ENCODE measurements at places on chromosomes 6 and 20.
A peak's percentile ranks its signal among the peaks of the same experiment; 100 is the strongest.

GRCh38 chr20:57283860-57284259 is 17.4 kb upstream of the BMP7 start:
- no peak for DNase-seq

DNA sequence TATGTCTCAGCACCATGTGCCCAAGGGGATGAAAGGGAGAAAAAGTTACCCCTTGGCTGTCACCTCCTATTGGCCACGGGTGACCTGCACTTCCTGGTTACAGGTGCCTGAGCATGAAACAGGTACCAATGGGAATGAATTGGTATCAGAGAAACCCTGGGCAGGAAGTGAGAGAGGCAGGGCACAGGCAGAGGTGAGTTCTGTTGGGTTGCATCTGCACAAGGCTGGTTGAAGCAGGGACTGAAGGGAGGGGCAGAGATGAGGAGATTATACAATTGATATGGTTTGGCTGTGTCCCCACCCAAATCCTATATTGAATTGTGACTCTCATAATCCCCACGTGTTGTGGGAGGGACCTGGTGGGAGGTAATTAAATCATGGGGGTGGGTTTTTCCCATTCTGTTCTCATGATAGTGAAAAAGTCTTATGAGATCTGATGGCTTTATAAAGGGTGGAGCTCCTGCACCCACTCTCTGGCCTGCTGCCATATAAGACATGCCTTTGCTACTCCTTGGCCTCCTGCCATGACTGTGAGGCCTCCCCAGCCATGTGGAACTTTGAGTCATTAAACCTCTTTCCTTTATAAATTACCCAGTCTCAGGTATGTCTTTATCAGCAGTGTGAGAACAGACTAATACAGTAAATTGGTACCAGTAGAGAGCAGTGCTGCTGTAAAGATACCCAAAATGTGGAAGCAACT is 291.8 kb downstream of the LRFN2 start:
- no peak for DNase-seq

DNA sequence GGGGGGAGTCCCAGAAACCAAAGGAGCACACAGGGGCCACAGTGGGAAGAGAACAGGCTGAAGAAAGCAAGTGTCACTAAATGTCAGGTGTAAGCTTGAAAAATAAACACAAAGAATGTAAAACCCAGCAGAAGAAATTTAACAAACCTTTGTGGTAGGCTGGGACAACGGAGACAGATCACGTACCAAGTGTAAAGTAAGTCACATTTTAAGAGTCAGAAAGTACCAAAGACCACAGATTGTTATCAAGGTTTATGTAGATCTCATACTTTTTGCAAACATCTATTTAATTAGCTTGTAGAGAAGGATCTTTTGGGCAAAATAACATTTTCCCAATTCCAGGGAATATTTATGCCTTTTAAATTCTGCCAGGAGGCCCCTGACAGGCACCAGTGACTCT is 1.6 kb downstream of the CLIC5 start:
- no peak for DNase-seq

- DNase-seq = peak; percentile 58
Measured at GRCh38 chr6:151445482-151445881, 6.4 kb downstream of the RMND1 start.

DNA sequence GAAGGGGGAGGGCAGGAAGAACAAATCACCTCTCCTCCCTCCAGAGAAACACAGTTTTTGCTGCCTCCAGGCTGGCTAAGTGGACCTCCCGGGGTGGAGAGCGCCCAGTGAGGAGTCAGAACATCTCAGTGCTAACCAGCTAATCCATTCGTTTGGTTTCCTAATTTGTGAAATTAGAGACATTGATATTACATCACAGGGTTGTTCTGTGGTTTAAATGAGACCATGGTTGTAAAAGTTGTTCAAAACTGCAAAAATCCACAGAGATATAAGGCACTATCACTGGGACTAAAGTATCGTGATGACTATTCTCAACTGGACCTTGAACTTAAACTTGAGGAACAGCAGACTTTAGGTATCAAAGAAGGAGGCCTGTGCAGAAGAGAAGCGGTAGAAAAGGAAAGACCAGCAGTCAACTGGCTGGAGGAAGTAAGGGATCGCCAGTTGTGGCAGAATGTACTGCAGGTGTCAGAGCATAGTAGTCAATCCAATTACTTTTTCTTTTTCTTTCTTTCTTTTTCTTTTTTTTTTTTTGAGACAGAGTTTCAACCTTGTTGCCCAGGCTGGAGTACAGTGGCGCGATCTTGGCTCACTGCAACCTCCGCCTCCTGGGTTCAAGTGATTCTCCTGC is 33.9 kb downstream of the RIPOR2 start:
- DNase-seq = no peak

GRCh38 chr6:79115553-79116182 is 37.6 kb upstream of the PHIP start:
- no peak for DNase-seq

DNA sequence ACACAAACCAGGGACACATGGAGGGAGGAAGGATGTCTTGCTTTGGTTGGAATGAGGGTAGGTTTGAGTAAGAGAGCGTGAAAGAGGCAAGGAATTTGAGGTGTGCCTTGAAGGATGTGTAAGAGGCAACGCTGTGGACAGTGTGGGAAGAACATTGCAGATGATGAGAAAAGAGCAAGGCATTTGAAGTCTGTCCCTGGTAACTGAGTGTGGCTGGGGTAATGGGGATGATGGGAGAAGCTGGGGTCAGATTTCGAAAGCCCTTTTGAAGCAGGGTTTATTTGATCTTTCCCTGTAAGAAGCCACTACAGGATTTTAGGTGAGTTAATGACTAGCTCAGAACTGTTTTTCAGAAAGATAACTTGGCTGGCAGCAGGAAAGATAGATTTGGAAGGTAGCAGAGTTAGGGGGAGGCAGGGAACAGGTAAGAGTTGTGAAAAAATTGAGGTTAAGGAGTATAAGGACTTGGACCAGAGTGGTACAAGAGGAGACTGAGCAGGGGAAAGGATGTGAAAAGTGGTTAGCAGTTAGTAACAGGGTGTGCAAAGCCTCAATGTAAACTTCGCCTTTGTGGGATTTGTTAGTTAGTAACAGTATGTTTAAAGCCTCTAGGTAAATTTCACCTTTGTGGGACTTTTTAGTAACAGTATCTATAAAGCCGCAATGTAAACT is 17.7 kb downstream of the UTRN start:
- DNase-seq = no peak

DNA sequence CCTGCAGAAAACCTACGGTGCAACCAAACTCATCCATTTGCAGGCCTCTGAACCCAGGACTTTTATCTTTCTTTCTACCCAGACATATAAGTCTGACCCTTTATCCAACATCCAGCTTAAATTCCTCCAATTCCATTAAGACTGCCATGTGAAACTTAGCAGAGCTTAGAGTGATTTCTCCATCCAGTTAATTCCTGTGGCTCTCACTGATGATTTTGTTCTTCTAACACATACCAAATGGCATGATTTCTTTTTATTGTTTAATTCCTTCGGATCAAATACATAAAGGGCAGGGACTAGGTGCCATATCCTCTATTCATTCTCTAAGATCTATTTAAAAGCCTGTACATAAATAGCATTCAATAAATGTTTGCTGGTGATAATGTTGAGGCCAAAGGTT is 92.9 kb downstream of the TASP1 start:
- DNase-seq = no peak

Data from fibroblast of skin of left biceps (primary cell).